ENCODE measurements at places on chromosomes 6 and 20. TPM values are rescaled to one million over a fixed set of nuclear protein-coding genes. Genes with fewer than 3 reads are reported as not detected.

DNA sequence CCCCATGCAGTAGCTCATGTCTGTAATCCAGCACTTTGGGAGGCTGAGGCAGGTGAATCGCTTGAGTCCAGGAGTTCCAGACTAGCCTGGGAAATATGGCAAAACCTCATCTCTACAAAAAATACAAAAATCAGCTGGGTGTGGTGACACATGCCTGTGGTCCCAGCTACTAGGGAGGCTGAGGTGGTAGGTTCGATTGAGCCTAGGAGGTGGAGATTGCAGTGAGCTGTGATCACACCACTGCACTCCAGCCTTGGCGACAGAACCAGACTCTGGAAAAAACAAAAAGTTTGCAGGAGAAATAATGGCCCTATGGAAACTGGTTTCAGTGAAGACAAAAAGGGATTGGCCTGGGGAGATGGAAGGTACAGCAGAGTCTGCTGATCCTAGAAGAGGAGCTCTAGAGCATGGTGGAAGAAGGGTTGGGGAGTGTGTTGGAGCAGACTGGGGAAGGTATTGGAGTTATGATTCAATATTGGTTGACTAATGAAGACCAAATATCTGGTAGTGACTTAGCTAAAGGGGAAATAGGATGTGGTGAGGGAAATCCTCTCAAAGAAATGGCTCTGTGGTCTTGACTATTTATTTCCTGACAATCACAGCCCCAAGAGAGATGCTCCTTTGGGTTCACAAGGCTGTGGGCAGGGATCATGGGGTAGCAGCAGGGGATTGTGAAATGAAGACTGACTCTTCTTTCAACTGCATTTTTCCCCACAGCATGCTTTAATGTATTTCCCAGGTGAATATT, 281.9 kb downstream of the UTRN start:
- no peak for DNase-seq

- DNase-seq = no peak
Observed at GRCh38 chr6:8352335-8352965, 82.9 kb downstream of the SLC35B3 start.

GRCh38 chr6:114638341-114638740, 295.5 kb upstream of the HS3ST5 start:
- DNase-seq = no peak

GRCh38 chr20:63215101-63216040, 560 bp downstream of the YTHDF1 start:
- DNase-seq = no peak

GRCh38 chr6:88914180-88914579, 49.2 kb downstream of the RNGTT start:
- DNase-seq = no peak

GRCh38 chr6:119887666-119888065, 538.1 kb upstream of the MAN1A1 start:
- DNase-seq = no peak

DNA sequence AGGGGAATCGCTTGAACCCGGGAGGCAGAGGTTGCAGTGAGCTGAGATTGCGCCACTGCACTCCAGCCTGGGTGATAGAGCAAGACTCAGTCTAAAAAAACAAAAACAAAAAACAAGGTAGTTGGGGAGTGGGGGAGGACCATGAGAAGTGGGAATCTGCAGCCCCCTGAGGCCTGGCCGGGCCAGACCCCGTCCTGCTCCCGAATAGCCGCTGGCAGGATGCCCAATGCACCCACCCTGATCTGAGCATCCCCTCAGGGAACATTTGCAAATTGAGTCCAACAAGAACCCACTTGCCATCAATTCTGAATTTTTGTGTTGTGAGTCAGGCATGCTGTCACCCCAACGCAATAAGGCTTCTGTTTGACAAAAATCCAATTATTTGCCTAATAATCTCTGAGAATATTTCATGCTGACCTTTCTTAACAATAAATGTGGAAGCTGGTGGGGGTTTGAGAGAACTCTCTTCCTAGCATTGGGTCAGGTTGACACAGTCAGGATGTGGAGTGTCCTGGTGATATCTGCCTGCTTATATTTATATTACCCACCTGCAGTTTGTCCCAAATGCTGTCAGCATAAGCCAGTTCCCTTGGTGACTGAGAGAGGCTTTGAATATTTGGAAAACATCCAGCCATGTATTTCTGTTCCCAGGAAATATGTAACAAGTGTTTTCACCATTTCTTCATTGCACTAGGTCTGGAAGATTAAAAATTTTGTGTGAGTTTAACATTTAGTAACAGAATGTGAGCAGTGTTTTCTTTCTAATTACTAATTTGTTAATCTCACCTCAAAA, 28.4 kb upstream of the FRMD1 start:
- no peak for DNase-seq

GRCh38 chr6:162576016-162576415, 151.6 kb downstream of the PRKN start:
- no peak for DNase-seq

- DNase-seq = no peak
Observed at GRCh38 chr6:106614592-106615257, 14.6 kb downstream of the RTN4IP1 start.

DNA sequence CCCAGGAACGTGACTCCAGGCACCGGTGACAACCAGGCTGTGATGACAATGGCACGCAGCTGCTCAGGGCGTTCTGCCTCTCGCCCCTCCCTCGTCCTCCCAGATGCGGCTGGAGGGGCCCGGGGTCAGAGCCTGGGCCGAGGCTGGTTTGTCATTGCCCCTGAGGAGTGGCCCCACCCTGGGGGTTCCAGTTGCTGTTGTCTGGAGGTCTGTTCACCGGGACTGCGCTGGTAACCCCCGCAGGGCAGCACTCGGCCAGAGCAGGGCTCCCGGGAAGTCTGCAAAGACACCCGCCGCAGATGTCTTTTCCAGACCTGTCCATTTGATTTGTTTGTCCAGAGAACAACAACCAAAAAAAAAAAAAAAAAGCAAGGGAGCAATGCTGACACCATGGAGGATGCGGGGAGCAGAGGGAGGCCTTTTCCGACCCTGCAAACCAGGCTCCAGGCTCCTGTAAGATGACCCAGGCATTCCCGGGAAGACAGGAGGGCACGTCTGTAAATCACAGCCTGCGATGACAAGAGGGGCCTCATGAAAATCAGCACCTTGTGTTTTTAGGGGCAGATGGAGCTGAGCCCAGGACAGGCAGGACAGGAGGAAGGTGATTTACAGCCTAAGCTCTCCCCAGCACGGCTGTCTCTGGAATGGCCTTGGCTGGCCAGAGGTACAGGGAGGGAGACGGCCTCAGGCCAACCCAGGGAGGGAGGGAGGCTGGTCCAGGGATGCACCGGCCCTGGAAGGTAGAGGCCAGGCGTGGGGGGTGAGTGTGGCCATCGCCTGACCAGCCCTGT, 189.3 kb downstream of the ERMARD start:
- no peak for DNase-seq

GRCh38 chr6:28082939-28083338, 2.6 kb downstream of the ZNF165 start:
- no peak for DNase-seq

- no peak for DNase-seq
Observed at GRCh38 chr6:39945626-39946025, 11.4 kb upstream of the MOCS1 start.

DNA sequence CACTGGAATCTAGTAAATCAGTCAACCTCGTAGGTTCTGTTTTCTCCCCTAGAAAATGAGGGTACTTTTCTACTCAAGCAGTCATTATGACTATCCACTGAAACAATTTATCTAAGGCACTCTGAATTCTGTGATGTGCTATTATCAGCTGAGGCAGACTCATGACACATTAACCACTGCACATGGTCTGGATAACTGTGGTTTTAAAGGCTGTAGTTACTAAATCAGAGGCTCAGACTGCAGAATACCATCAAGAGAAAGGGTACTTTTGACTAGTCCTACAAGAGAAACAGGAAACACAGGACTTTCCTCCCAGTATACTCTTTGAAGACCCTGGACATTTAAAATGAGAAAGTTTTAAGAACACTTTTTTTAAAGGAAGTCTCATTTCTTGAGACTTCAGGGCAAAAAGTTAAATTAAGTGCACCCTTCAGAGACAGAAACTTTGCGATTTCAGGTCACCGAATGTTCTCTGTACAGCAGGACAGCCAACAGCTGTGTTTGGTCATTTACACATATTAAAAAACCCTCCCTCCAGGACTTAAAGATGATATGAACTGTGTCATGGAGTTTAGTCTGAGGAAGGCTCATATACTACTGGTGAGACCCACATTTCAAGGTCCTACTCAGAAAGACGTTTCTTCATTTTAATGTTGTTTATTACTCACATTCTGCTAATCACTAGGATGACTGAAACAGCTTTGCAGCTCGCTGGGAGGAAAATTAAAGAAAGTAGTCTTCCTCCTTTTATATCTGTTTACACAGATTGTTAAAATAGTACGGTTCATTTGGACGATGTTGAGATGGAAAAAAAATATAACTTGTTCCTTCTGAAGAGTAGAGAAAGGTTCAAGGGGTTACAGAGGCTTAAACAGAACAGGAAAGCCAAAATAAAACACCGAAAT, 19.9 kb downstream of the ATXN1 start:
- DNase-seq = no peak

- DNase-seq = no peak
Observed at GRCh38 chr20:22974354-22974753, 60.8 kb upstream of the SSTR4 start.

- DNase-seq = no peak
Observed at GRCh38 chr20:38117635-38118034, 47.4 kb downstream of the TGM2 start.

- DNase-seq = no peak
Observed at GRCh38 chr6:137522198-137522798, 28.1 kb upstream of the OLIG3 start.

DNA sequence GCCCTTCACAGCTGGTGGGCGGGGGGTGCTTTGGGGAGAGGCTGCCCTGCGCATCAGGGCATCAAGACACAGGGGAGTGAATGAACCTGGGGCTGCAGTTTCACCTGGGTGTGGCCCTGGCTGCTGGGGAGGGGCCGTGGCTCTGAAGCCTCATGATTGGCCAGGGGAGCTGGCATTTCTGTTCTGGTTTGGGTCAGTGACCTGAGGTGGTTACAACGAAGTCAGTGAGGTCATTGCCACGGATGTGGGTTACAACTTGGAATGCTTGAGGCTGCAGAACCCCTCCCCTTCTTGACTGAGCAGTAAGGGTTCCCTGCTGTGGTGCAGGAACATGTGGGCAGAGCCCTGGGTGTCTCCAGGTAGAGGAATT, 3.0 kb downstream of the TCEA2 start:
- peak; percentile 40 for DNase-seq

GRCh38 chr6:146009338-146009737, 19.5 kb upstream of the GRM1 start:
- no peak for DNase-seq

Gene ZFP64
- total RNA-seq = 14.2 TPM

Gene CLPSL2
- total RNA-seq = not detected

Gene PRSS35
- not detected for total RNA-seq

Gene RTN4IP1
- 9.9 TPM for total RNA-seq

Gene RAD21L1
- not detected for total RNA-seq

Gene TREML2
- total RNA-seq = 10.3 TPM

Gene GPR6
- total RNA-seq = not detected

Gene LYRM2
- 44.9 TPM for total RNA-seq

Gene CST2
- not detected for total RNA-seq

Gene MAD2L1BP
- 40.5 TPM for total RNA-seq

Gene FNDC11
- 1.3 TPM for total RNA-seq
